ENCODE measurements at places on chromosomes 4 and X. TPM values are rescaled to one million over a fixed set of nuclear protein-coding genes. Genes with fewer than 3 reads are reported as not detected.

DNA sequence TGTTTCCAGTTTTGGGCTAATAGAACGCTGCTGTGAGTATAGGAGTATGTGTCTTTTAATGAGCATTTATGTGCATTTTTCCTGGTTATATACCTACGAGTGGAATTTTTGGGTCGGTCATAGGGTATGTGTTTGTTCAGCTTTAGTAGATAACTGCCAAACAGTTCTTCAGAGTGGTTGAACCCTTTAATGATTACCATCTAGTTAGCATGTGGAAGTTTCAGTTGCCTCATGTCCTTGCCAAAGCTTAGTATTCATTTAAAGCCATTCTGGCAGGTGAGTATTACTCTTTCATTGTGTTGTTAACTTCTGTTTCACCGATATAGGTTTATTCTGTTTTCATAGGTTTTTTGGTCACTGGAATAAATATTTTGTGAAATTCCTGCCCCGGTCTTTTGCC lies 229.1 kb downstream of the ARHGAP10 start:
- DNase-seq = no peak
- no peak overlapping the region for H3K4me3 ChIP-seq
- H3K36me3 ChIP-seq = no peaks in the 10 kb centered on the region
- no peak overlapping the region for H3K27ac ChIP-seq

The SLC16A2 gene
- not detected for polyA plus RNA-seq

DNA sequence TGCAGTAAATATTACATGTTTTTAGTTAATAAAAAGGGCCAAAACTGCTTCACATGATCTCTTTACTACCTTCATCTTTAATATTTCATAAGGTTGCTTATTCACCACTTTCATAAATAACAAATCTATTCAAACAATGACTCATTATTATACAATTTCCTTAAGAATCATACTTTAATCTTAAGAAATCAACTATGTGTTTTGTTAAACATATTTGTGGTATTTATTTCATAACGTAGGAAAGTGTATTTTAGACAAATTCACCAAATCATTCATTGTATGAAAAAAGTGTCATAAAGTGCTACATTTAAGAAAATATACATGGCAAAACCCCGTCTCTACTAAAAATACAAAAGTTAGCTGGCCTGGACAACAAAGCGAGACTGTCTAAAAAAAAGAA lies 150.5 kb upstream of the RXFP1 start:
- H3K4me3 ChIP-seq = no peak overlapping the region
- no peaks in the 10 kb centered on the region for H3K36me3 ChIP-seq
- DNase-seq = no peak

The TTC29 gene
- not detected for polyA plus RNA-seq

DNA sequence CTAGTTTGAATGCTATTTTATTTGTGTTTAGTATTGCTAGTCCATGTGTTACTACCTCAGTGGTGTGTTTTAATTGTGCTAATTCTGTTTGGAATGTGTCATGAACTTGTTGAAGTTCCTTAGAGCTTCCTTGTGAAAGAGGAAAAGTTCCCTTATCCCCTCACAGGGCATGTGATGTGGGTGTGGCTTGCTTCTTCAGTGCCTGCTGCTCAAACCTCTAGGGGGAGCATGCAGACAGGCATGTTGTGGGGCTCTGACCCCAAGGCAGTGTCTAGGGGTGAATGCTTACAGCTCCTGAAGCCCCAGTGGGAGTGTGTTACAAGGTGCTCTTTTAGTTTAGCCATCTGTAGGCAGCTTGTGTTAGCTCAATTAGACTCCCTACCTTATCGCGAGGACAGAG lies 86.5 kb downstream of the MAGED4 start:
- no peak overlapping the region for H3K27ac ChIP-seq
- H3K4me3 ChIP-seq = no peak overlapping the region
- no peaks in the 10 kb centered on the region for H3K36me3 ChIP-seq

DNA sequence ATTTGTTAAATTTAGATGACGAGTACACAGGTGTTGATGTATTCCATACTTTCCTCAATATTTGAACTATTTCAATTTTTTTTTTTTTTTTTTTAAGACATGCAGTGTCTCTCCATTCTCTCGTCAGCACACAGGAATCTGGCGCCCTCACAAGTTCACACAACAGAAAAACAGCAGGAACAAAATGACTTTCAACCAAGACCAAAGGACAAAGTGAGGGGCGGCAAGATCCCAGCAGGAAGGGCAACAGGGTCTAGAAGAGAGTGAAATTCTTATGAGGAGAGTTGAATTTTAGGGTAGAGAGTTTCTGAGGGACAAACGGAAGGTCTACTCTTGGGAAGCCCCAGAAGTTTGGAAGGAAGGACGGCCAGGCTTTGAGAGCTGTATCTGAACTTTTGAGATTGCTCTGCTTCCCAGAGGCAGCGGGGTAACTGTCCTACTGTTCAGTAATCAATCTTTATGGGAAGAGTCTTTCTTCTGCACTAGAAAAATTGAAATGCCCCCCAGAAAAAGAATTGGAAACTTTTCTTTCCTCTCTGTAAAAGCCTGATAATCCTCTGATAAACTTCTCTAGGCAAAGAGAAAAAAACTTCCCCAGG lies 760.2 kb downstream of the RAB28 start:
- no peak for DNase-seq
- H3K27me3 ChIP-seq = no peaks in the 10 kb centered on the region
- H3K36me3 ChIP-seq = no peaks in the 10 kb centered on the region

The FHDC1 gene
- polyA plus RNA-seq = not detected

- H3K36me3 ChIP-seq = peaks cover 3% of the 10 kb centered on the region
- no peak overlapping the region for H3K4me3 ChIP-seq
- H3K27me3 ChIP-seq = no peaks in the 10 kb centered on the region
- H3K27ac ChIP-seq = no peak overlapping the region
Observed at GRCh38 chr4:113457886-113458285, 303.7 kb downstream of the CAMK2D start.

- H3K4me1 ChIP-seq = no peaks in the 10 kb centered on the region
- no peak for DNase-seq
- H3K27me3 ChIP-seq = no peaks in the 10 kb centered on the region
- no peak overlapping the region for H3K27ac ChIP-seq
Observed at GRCh38 chr4:76991161-76991660, 41.7 kb downstream of the SEPTIN11 start.

DNA sequence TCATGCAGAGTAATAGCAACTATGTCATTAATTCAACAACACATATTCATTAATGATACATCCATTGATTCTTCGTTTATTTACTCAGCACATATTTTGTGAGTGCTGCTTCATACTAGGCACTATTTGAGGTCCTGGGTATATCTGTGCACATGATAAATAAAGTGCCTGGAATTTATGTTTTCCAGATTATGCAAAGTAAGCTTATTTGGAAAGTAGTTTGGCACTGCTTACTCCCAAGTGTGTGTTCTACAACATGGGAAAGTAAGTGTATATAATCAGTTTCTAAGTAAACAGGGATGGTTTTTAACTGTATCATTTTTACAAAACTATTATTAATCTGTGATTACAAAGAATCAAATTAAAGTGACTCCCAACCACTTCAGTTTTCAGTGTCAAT lies 16.8 kb upstream of the EPGN start:
- H3K36me3 ChIP-seq = no peaks in the 10 kb centered on the region
- no peaks in the 10 kb centered on the region for H3K4me1 ChIP-seq
- no peaks in the 10 kb centered on the region for H3K27me3 ChIP-seq

Measured in CD14-positive monocyte (primary cell).